ENCODE measurements at places on chromosomes 7 and 10.

DNA sequence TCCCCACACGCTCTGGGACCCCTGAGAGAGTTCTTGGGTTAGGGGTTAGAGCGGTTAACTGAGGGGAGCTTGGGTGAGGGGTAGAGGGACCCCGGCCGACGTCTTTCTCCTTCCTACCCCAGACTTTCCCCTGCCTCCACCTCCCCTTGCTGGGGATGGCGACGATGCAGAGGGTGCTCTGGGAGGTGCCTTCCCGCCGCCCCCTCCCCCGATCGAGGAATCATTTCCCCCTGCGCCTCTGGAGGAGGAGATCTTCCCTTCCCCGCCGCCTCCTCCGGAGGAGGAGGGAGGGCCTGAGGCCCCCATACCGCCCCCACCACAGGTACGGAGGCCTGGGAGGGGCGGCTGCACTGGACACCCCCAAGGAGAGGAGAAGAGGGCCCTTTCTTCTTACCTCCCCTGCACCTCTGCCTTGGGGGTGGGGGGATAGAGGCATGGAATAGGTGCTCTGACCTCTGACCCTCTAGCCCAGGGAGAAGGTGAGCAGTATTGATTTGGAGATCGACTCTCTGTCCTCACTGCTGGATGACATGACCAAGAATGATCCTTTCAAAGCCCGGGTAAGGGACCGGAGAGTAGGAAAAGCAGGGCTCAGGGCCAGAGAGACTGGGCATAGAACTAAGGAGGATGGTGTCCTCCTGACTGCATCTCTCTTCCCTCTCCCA lies 1.1 kb downstream of the ZYX start:
- DNase-seq, result no peak

DNA sequence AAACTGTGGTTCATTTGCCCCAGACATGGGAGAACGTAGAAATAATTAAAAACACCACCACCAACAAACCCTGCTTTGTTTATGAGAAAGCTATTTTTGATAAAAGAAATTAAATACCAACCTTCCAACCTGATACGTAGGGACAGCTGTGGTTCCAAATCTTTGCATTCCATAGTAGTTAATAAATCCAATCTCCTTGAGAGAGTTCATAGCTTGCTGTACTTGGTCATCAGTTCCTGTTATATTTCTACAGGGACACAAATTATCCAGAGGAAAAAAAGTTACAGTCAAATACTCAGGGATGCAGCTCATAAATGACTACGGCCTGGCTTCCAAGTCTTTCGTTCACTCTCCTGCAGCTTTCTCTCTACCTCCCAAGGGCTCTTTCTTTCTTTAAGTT lies 41.1 kb downstream of the PUS7 start:
- no peak for DNase-seq

GRCh38 chr7:157951300-157952049 lies 614.7 kb downstream of the DNAJB6 start:
- no peak for DNase-seq

DNA sequence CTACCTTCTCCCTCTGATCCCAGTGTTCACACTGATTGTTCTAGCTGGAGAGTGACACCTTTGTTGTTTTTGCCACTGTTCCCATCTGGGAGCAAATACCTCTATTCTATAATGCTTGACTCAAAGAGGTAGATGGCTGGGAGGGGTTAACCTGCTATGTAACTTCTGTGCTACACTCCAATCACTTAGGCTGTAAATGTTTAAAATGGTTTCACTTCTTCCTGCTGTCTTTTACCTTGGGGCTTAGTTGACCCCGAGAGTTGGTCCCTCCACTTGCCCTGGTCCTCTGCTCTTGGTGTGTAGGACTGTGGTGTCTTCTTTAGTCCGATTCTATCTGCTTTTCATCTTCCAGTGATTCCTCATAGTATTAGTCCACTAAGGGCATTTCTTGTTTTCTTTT lies 22.3 kb downstream of the KLHDC10 start:
- DNase-seq, result no peak

- no peak for DNase-seq
Observed at GRCh38 chr7:42029405-42029804, 207.6 kb downstream of the GLI3 start.

GRCh38 chr7:70776627-70777101 lies 355.3 kb upstream of the GALNT17 start:
- no peak for DNase-seq

- DNase-seq, result no peak
Observed at GRCh38 chr10:122097935-122098334, 109.0 kb downstream of the TACC2 start.

Data from stimulated activated CD8-positive, alpha-beta memory T cell treated with anti-CD3 and anti-CD28 coated beads, Interleukin-12 subunit alpha, Interleukin-12 subunit beta, amount 100 ng/mL, for 1 hour (primary cell).